ENCODE measurements at places on chromosomes 5 and 9.

DNA sequence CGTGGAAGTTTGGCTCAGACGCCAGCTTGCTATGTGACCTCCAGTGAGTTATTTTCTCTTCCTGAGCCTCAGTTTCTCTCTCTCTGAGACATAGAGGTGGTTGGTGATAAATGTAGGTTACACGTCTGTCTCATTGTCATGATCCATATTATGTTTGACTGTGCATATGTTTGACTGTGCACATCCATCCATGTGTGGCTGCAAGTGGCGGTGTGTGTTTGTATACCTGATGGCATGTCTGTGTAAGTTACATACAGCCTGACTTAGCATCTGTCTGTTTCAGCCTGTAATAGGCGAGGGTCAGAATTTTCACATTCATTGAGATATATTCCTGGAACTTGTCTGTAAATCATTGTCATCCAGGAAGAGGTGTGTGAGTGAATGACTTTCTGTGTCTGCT is 3.3 kb downstream of the SPARC start:
- DNase-seq = no peak

- DNase-seq = no peak
These were observed 4.9 kb downstream of the TOMM5 start for GRCh38 chr9:37587521-37587920.

DNA sequence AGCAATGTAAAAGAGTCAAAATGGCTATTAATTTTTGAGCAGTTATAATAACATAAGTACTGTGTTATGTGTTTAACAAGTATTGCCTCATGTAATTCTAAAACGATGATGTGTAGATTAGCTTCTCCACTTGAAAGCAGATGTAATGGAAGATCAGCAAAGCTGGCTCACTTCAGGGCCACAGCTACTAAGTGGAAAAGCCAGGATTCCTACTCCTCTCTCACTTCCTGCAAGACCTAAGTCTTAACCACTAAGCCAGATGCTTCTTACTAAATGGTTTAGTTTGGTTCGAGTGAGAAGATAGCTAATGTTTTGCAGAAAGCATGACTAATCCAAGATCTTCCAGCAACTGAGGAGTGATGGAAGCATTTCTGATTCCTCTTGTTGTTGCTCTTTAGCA is 15.7 kb upstream of the TNC start:
- DNase-seq = no peak

DNA sequence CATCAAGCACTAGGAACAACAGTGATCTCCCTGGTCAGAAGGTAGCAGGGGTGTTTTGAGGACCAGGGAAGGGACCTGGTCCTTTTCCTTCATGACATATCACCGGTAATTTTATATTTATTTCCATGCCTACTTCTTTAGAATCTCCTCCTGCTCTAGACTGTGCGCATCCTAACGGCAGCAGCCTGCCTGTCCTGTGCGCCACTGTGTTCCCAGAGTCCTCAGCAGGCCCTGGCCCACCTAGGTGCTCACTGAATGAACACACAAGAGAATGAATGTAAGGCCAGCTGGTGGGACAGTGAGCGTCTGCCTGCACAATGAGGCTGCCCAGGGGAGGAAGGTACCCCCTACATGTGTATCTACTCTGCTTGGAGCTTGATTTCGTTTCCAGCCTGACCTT is 51.5 kb downstream of the C5orf15 start:
- DNase-seq = no peak

GRCh38 chr9:116686693-116687073 is 422 bp upstream of the TRIM32 start:
- DNase-seq = no peak

DNA sequence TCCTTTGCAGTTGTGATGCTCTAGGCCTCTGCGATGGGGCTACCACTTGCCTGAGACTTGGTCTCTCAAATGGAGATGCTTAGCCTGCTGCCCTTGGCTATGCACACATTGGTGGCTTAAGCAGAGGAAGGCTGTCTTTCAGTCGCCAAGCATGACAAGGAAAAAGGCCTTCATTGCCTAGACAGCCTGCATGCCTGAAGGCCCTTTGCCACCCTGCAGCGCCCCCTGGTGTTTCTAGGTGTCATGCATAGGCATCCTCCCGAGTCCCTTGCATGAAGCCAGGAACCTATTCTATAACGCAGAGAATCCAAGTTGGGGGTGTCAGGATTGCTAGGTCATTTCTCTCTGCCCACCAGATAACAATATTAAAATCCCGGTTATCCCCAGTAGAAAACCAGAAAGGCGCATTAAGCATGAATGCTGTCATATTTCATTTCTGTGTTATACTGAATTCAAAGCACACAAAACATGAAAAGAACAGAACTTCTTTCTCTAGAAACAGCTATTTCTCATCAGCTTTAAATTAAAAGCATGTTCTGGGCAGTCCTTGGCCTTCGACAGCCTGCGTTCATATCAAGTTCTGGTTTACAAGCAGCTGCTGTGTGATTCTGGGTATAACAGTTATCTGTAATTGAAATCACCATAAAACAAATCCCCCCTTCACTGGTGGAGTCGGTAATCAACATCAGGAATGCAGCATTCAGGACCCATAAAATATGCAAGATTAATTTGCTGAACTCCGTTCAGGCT is 59.7 kb upstream of the TRPC7 start:
- DNase-seq = peak; percentile 5

- no peak for DNase-seq
These were observed 613.6 kb upstream of the KLF4 start for GRCh38 chr9:108103046-108103693.

DNA sequence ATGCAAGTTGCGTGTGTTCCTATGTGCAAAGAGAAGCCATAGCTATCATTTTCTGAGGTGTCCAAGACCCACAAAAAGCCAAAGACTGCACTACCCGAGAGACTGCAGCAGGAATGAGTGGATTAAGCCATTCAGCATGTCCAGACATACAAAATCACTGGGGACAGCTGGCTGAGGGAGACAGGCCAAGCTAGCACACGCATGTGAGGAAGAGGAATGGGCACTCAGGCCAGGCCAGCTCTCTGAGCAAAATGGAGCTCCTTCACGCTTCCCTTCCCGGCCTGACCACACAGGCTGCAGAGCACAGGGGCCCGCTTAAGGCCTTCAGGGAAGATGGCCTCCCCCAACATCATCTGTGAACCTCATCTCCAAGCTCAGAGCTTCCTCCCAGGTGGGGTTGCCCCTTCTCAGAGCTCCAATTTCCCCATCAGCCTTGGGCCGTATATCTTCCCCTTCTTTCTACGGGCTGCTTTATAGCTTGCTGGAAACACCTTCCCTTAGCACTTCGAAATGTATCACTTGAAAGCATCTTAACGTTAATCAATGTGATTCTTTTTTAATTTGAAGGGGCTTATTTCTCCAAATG is 8.4 kb downstream of the DCANP1 start:
- DNase-seq = no peak

DNA sequence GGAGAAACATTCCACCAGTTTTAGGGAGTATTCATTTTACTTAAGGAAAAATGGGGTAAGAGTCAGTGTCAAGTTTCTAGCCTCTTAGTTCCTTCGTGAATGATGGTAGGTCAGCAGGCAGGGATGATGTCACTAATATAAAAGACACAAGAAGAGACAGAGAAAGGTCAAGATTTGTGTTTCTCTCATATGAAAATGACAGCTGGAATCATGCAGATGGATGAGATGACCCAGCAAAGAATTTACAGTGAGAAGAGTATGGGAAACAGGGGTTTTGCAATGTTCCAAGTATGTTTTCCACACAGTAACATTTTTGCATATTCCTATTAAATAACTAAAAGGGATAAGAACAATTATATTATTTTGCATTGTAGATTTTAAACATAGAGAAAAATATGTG is 749.6 kb upstream of the DMAC1 start:
- DNase-seq = no peak

GRCh38 chr5:149849966-149850910 is 94.4 kb downstream of the PDE6A start:
- DNase-seq = no peak

DNA sequence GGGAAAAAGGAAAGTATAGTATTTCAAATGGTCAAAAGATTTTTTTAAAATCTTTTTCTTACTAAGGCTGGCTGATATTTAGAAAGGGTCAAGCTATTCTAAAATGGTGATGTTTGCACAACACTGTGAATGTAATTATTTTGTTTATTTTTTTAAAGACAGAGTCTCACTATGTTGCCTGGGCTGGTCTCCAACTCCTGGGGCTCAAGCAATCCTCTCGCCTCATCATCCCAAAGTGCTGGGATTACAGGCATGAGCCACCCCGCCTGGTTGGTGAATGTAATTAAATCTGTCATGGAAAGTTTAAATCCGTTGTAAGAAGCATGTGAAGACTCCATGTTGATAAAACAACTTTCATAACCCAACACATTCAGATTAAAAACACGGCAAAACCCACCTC is 2.6 kb downstream of the UBTD2 start:
- no peak for DNase-seq

GRCh38 chr5:157816682-157817386 is 42.1 kb downstream of the CLINT1 start:
- no peak for DNase-seq

DNA sequence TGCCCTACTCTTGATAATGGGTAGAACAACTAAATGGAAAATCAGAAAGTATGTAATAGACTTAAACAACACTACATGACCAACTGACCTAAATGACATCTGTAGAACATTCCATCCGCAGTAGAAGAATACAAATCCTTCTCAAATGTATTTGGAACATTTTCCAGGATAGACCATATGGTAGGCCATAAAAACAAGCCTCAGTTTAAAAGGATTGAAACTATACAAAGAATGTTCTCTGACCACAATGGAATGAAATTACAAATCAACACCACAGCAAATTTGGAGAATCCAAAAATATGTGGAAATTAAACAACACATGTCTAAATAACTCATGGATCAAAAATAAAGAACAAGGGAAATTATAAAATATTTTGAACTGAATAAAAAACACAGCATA is 189.2 kb downstream of the NDUFS4 start:
- no peak for DNase-seq

DNA sequence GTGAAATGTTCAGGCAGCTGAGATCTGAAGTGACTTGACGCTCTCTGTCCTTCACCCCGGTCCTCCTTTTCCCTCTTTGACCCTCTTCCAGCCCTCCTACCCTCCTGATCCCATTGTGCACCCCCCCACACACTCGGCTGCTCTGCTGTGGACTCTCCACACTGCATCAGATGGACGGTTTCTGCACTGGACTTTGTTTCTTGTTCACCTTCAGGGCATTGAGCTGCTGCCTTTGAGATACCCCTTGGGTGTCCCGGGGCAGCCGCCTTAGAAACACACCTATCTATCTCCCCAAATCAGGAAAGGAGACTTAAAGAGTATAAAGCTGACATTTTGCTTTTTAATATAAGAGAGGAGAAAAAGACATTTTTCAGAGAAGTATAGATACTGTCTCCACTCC is 27.5 kb downstream of the AMBP start:
- no peak for DNase-seq

DNA sequence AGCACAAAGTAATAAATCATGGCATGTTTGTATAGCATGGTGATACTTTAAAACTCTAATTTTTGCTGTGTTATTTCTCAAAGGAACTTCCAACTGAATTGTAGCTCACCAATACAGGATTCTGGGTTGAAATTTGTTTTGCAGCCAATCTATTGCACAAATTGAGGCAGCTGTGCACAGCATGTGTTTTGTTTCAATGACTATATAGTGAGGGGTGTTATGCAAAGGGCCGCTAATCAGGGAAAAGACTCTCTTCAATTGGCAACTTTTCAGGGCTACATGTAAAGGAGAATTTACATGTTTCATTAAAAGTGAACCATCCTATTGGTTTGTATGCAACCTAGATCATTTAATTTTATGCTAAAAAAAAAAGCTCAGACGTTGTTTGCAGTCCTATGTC is 44.6 kb downstream of the PLPPR1 start:
- no peak for DNase-seq

GRCh38 chr5:52846182-52846842 is 58.6 kb downstream of the ITGA1 start:
- no peak for DNase-seq

DNA sequence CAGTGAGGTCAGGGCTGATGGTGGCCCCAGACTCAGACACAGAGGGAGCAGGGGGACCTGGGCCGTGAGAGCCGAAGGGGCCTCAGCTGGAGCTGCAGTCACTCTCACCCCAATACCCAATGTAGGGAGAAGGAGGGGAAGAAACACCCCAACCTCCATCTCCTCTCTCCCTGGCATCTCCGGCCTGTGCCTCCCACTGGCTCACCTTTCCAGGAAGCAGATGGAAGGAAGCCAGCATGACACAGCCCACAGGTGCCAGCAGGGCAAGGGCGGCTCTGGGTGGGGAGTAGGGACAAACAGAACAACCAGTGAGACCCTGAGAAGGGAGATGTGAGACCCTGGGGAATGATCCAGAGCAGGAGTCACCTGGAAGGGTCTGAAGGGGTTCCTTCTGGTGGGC is 3.0 kb upstream of the CRB2 start:
- DNase-seq = no peak

DNA sequence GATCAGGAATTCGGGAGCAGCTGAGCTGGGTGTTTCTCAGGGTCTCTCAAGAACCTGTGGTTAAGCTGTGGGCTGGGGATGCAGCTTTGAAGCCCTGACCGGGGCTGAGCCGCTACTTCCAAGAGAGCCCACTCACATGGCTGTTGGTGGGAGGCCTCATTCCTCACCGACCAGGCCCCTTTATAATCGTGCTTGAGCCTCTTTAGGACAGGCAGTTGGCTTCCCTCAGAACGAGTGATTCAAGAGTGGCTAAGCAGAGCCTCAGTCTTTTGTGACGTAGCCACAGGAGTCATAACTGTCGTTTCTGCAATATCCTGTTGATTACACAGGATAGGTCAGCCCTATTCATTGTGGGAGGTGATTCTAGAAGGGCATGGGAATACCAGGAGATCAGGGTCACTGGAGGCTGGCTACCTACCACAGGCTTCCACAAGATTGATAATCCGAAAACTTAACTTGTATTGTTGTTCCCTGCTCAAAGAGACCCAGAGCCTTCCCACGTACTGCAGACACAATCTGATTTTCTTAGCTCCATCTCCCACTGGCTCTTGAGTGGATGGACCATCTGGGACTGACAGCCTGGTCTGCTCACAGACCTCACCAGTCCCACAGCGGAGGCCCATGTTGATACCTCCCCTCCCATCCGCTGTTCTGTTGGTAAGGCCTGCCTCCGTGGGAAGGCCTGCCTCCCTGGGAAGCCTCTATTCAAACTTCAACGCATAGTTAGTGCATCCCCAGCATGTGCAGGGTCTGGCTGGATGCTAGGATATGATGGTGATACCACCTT is 3.0 kb upstream of the ERGIC1 start:
- DNase-seq = no peak

GRCh38 chr5:110623874-110624273 is 102.6 kb downstream of the TMEM232 start:
- DNase-seq = no peak

GRCh38 chr5:171857489-171857876 is 71.9 kb downstream of the SMIM23 start:
- DNase-seq = no peak
